ENCODE measurements at places on chromosomes 5 and 9.

- peak; percentile 50 for DNase-seq
Measured at GRCh38 chr5:140111011-140111858, 2.7 kb upstream of the PURA start.

DNA sequence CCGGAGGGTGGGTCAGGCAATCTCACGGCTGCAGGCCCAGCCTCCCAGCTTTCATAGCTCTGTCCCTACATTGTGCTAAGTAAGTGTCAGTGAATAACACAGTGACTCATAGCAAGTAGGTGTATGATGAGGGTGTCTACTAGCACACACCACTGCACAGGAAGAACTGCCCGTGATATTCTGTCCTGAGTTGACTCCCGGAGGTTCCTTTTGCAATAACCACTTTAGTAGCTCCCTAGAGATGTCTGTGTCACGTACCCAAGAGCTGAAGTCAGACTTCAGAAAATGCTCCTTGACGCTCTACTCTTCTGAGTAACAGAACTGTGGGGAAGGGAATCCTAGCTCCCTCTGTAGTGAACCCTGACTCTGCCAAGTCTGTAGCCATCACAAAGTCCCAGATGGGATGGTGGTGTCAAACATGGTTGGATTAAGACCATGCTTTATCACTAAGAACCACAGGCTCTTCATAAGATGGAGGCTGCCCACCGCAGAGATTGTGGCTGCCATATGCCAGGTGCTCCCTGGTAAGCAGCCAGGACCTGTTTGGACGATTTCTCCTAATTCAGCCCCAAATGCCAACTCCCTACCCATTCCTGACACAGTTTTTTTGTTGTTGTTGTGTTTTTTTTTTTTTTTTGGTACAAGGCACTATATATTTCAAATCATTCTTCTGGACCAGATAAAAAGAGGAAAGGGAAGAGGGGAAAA, 352.6 kb upstream of the PANK3 start:
- no peak for DNase-seq

DNA sequence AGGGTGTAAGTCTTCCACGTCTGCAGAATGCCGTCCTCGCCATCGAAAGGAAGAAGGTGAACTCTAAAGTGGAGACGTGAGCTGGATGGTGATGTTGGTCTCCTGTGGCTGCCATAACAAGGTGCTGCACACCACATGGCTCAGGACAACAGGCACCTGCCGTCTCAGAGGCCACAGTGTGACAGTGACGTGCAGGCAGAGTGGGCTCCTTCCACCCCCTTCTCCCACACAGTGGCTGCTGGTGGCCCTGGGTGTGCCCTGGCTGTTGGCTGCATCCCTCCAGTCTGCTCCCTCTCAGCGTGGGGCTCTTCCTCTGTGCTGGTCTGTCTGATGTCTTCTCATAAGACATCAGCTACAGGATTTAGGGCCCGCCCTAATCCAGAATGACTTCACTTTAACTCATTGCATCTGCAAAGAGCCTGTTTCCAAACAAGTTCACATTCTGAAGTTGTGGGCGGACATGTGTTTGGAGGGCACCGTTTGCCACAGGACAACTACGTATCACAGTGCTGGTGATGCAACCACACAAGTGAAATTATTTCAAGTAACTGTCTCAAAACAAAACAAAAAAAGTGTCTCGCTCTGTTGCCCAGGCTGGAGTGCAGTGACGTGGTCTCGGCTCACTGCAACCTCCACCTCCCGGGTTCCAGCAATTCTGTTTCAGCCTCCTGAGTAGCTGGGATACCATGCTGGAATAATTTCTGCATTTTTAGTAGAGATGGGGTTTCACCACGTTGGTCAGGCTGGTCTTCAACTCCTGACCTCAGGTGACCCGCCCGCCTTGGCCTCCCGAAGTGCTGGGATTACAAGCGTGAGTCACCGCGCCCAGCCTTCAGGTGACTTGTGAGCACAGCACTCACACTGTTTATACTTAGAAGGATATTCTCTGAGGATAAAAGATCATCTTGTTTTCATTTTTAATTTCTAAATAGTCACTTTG, 31.2 kb upstream of the CLPTM1L start:
- no peak for DNase-seq

DNA sequence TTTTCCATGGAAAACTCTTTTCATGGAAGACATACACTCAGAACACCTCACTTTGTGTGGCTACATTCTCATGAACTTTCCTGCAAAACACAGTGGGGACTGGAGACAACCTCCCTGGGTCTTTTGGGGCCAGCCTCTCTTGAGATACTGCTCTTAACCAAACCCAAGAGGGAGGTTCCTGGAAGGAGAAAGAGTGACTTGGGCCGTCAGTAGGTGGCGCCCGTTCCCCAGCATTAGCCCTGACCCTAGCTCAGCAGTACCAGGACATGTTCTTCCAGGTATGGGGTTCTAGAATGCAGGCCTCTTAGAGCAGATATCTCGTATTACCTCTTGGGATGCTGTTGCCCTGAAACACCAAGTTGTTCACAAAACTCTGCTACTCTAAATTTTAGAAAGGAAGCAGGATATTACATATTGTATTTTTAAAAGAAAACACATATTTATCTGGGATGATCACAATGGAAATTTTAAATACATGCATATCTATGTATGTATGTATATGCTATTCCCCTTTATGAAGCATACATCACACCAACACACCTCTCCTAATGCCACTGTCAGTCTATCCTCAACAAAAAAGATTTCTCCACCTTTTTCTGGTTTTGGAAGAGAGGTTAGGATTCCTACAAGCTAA, 15.8 kb upstream of the GLIS3 start:
- DNase-seq, result peak; percentile 80

DNA sequence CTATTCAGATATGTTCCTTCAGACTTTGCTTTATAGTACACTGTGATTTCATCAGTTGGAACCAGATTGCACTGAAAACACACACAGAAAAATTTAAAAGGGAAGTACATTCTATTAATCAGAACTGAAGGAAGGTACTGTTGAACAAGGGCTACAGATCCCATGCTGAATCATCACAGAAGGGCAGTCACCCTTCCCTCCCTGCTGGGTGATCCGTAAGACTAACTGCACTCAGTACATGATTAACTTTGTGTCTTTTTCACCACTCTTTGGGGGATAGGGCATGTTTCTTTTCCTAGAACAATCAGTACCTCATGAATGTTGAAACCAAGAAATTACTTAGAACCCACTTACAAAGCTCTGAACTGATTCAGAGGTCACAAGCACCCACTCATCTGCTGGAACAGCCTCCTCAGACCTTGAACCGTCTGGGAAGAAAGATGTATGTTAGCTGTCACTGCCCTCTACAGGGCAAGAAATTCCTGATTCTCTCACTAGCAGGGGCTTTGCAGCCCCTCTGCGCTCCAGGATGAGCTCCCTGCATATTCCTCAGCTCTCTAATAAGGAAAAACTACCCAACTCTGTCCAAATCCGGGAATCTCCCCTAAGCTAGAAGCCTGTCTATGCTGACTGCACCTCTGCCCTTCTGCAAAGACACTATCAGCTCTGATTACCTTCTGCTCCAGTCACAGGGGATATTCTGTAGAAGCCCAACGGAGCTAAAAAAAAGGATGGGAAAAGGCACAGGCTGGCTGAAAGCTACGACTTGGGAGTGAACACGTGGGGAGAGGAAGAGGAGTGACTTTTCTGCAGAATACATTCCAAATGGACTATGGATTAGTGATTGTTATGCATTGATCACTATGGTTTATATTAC, 51.0 kb downstream of the IARS1 start:
- peak; percentile 50 for DNase-seq

- no peak for DNase-seq
Measured at GRCh38 chr9:16352791-16353401, 517.6 kb downstream of the BNC2 start.

GRCh38 chr5:77550406-77550805, 58.3 kb upstream of the WDR41 start:
- DNase-seq, result no peak

DNA sequence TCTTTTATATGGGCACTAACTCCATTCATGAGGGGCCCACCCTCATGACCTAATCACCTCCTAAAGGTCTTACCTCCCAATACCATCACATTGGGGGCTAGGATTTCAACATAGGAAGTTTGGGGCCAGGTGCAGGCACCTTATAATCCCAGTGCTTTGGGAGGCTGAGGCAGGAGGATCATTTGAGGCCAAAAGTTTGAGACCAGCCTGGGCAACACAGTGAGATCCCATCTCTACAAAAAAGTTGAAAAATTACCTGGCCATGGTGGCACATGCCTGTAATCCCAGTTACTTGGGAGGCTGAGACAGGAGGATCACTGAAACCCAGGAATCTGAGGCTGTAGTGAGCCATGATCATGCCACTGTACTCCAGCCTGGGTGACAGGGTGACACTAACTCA, 76.7 kb downstream of the MYO10 start:
- no peak for DNase-seq

DNA sequence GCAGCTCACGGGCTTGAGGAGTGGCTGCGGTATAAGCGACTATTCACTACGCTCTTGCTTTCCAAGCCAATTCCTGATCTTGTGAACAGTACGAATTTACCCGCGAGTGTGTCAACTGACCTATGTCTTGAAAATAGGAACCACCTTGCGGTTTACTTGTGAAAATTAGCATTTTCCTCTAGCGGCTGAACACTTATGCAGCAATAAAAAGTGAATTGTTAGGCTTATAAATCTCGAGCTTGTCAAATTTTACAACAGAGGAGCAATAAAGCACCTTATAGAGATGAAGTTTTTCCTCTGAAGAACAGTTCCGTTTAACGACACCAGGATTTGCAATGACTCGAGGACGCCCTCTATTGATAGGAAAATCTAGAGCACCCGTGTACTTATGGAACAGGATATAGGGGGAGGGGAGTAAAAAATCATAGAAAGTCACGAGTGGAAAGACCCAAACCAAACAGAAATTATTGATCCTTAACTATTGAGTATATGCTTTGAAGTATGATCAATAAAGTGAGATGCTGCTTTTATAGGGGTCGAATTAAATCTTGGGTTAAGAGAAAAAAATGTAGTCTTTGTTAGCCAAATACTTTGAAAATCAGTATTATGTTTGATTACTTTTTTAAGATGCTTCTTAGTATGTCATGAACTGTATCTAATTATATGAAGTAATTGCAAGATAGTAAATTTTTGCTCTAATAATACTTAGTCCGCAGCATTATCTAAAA, 1.9 kb upstream of the RGMB start:
- peak; percentile 63 for DNase-seq

DNA sequence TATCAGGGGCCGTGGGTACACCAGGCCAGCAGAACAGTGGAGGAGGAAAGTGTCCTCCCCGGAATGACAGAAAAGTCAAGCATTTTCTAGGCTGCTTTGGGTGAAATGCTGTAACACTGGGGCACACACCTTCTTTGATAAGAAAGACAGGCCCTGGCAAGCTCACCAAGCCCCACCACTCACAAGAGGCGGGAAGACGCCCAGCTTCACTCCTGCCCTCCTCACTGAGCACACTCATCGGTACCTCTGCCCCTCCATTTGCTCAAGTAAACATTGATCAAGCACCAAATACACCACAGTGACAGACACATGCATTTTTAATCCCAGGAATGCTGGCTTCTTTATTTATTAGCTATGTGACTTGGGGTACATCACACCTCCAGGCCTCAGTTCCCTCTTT, 43.1 kb downstream of the B4GALT1 start:
- DNase-seq, result no peak

GRCh38 chr5:115494570-115495289, 49.8 kb downstream of the FEM1C start:
- DNase-seq, result no peak

GRCh38 chr5:176629853-176630680, at the start of the genes EIF4E1B and SNCB:
Gene EIF4E1B (plus strand): TSS chr5:176630675. CDS start chr5:176642788, 12,113 bp downstream.
Gene SNCB (minus strand): TSS chr5:176630534. CDS start chr5:176629654, 880 bp downstream.
- DNase-seq, result peak; percentile 79

DNA sequence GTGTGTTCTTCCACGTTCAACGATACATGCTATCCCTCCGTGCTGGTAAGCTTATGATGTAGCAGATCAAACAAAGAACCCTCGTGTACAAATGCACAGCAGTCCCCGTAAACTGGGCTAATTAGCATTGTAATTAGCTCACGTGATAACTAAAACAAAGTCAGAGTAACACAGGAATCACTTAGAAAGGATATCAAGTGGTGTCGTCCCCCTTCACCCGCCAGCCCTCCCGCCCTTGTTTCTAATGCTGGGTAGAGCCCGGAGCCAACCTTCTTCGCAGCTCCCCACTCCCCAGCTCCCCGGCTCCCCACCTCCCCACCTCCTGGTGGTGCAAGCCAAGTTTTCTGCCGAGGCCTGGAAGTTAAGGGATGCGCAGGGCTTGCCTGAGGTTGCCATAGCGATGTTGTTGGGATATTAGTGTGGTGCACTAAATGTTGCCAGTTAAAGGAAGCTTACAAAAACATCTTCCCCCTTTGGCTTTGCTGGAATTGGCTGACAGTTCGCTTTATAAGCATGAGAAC, 357.9 kb upstream of the CCNH start:
- peak; percentile 48 for DNase-seq

DNA sequence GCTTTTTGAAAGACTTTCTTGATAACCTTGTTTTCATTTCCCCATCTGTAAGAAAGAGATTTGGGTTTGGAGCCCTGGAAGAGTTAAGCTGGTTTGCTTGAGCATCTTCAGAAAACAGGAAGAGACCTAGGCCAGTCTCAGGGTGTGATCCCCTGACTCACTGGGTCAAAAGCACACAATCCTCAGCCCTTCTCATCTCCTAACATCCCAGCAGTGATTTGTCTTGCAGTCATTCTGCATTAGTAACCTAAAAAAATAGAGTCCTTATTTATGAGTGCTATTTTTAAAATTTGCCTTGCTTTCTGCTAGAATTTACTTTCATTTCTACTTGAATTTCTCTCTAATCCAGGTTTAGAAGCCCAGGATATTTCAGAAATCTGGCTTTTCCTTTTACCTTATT, 16.4 kb upstream of the ARSB start:
- DNase-seq, result no peak

DNA sequence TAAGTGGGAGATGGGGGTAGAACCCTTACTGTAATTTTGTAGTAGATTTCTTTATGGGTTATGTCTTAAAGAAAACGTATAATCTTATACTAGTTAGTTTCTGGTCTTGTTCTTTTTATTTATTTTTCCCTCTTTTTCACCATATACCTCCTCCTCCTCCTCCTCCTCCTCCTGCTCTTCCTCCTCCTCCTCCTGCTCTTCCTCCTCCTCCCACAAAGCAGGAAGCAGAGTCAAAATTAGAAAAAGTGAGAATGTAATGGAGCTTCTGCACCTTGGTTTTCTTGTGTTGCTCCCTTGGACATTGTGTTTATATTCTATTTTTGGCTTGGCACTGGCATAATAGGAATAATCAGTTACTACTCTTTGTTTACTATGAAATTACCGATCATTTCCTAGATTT, 4.5 kb downstream of the MACIR start:
- DNase-seq, result no peak

GRCh38 chr5:118486647-118487225, 501.6 kb downstream of the DTWD2 start:
- no peak for DNase-seq

- DNase-seq, result no peak
Measured at GRCh38 chr5:74772359-74772758, 5.3 kb downstream of the NSA2 start.

- DNase-seq, result no peak
Measured at GRCh38 chr5:93044859-93045666, 536.0 kb downstream of the NR2F1-AS1 start.

- no peak for DNase-seq
Measured at GRCh38 chr5:39231705-39232525, 12.6 kb upstream of the FYB1 start.

Data from ecto neural progenitor cell (in vitro differentiated cells).